ENCODE measurements at places on chromosomes 4 and X.

- no peak for DNase-seq
These were observed 338.1 kb upstream of the SLIT2 start for GRCh38 chr4:19913650-19914049.

DNA sequence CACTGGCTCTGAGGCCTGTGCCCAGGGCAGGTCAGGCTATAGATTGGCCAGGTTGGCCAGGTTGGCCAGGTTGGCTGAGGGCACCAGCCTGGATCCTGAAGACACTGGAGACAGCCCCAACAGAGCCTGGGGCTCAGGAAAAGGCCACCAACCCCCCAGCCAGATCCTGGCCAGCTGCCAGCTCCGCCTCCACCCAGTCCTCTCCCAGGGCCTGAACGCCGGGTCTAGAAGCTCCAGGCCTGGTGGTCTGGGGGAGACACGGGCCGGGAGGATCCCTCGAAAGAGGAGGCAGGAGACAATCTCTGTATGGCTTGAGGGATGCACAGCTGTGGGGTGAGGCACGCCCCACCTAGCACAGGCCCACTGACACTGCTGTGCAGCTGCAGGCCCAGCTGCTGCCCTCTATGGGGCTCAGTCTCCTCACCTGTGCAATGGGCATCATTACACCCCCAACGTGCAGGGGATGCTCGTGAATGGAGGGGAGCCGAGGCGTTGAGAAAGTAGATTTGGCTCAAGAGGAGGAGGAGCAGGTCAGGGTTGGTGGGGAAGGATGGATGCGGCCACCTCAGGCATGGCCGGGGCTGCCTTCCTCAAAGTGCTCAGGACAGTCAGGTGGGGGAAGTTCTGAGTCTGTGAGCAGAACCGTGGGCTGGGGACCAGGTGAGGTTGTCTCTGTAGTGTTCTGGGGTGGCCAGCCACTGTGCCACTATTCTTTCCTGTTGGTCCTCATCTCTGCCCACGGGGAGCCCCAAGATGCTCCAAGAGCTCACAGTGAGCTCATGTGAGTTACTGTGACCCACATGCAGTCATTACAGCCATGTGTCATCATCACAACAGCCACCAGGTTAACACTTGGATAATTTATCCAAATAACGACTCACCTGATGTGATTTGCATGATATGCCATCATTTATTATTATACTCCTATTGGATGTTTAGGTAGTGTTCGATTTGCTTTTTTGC lies 10.8 kb upstream of the GAGE10 start:
- DNase-seq = no peak

GRCh38 chrX:88865634-88866033 lies 118.6 kb downstream of the CPXCR1 start:
- DNase-seq = no peak

- no peak for DNase-seq
These were observed 83.4 kb downstream of the SHISA3 start for GRCh38 chr4:42480717-42481116.

GRCh38 chr4:165096776-165097175 lies 15.9 kb downstream of the TMEM192 start:
- no peak for DNase-seq

GRCh38 chrX:80184854-80185253 lies 170.3 kb downstream of the TBX22 start:
- no peak for DNase-seq

- DNase-seq = no peak
These were observed 168.5 kb upstream of the STK26 start for GRCh38 chrX:131854581-131854980.

DNA sequence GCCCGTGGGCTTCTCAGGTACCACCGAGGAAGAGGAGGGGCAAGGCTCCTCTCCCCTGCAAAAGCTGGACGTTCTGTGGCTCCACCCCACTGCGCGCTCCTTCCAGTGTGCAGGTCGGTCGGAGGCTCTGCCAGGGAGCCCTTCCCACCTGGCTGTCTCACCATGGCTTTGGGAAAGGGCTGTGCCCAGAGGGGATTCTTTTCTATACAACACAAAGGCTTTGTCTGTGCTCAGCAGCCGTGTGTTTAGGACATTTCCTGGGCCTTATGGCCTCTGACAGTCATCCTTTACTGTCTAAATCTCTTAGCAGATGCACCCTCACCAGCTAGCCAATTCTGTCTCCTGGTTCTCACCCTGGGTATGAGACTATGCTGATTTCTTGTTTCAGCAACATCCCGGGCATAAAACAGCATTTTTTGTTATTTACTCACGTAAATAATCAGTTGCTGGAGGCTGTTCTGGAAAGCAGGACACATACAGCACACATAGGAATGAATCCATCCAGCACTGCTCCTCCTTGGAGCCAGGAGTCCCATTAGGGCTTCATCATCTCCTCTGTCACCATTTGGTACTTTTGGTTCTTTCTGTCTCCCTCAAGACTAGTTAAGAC lies 20.4 kb upstream of the ATXN3L start:
- DNase-seq = no peak

DNA sequence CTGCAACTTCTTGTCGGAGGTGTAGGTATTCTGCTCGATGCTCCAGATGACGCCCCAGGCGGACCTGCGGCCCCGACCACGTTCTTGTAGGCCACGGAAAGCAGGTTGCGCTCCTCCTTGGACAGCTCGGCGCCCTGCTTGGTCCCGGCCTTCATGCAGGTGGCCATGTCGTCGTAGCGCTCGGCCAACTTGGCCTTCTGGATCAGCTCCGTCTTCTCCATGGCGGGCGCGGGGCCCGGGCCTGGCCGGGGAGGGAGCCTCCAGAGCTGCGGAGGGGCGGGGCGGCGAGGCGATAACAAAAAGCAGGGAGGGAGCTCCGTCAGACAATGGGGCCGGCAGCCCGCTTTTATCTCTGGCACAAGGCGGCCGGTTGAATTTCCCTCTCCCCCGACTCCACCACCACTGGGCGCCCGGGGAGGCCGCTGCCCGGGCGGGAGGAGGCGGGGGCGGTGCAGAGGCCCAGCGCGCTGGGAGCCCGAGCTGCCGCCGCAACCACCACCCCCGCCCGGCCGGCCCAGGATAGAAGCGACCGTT lies 28.3 kb upstream of the DRP2 start:
- no peak for DNase-seq

DNA sequence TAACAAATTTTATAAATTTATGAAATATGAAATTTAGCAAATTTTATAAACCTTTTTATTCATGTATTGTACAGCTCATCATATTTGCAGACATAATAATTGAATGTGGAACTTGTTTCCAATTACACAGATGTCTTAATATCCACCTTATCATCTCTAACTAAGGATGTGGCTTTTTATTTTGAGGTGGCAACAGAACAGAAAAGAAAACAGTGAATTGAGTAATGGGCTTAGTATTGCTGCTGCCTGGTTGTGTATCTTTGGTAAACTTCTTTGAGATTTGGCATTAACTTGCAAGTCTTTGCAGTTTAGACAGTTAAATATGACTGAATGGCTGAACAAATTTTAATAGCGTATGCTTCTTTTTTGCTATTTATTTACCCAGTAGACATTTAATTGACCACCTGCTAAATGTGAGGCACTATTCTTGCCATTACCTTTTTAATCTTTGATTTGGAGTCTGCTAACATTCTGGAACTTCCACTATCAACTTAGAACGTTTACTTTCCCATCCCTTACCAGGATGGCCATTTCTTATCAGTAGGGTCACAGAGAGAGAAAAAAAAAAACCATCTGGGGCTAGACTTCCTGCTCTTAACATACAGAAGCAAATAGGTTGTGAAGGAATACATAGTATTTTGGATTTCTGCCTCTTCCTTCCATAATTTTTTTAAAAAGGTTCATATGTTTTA lies 44.8 kb downstream of the CLCN3 start:
- DNase-seq = no peak

- no peak for DNase-seq
These were observed 39.2 kb upstream of the ANTXR2 start for GRCh38 chr4:80112236-80112635.

DNA sequence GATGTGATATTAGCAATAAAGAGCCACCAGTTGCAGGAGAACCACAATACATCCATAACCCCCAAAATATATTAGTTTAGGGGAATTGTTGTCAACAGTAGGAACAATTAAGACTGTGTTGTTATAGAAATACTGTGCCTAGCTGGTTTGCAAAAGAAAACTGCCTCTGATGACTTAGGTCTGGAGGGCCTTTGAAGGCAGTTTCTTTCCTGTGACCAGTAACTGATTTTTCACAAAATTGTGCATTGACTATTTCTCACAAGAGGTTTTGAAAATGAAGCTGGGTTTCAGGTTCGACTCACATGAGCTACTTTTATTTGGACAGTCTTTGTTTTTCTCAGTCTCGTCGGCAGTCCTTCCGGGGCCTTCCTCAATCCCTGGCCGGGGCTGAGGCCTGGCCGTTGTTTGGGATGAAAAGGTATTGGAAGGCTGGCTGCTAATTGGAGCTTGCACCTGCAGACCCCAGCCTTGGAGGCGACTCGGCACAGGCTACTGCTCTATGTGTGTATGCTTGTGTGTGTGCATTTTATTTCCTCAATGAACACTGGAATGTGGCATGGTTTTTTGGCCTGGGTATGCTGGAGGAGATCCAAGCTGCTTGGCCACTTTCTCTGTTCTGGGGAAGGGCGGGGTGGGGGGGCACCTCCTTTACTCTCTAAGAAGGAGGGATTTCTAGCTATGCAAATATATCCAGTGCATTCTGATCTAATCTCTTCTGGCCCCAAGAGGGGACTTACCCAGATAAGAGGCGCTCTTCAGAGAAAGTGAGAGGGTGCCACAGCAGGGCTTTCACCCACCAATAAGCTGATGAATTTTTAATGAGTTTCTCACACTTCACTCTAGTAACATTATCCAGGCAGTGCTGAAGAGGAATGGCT lies 49.5 kb upstream of the LNX1 start:
- DNase-seq = no peak

DNA sequence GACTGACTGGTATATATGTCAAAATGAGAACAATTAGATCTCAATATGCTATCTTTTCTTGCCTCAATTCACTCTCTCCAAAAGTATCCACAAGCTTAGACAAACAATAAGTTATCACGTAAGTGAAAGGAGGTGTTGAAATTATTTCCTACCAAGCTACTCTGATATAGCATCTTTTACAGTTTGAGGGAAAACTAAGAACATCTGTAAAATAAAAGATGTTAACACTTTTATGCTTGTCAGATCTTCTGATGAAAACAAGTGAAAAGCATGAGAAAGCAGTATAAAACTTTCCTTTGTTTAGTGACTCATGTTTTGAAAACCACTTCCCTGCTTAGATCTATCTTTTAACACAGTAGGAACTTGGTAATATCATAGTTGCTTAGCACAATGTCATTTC lies 8.4 kb upstream of the MAB21L2 start:
- DNase-seq = no peak

GRCh38 chrX:145464650-145465049 lies 217.3 kb downstream of the SPANXN1 start:
- DNase-seq = no peak

- DNase-seq = no peak
These were observed 35.5 kb downstream of the CCNI start for GRCh38 chr4:77040270-77040669.

GRCh38 chr4:82691431-82691830 lies 107.2 kb downstream of the SCD5 start:
- DNase-seq = no peak

- DNase-seq = no peak
These were observed 6.5 kb downstream of the ZFYVE28 start for GRCh38 chr4:2411786-2412510.

- DNase-seq = no peak
These were observed 969.5 kb downstream of the PCDH18 start for GRCh38 chr4:136562834-136563233.

DNA sequence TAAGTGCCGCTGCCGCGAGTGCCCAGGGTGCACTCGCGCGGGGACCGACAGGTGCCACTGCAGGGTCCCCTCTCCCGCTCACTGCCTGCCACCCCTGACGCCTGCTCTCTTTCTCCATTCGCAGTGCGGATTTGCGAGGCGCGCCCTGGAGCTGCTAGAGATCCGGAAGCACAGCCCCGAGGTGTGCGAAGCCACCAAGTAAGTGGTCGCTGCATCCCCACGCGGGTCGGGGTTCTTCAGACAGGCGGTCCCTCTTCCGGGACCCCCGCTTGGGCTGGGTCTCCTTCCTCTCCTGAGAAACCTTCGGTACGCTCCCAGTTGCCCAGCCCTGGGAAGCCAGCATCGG lies 547 bp downstream of the GUCY1A1 start:
- no peak for DNase-seq

DNA sequence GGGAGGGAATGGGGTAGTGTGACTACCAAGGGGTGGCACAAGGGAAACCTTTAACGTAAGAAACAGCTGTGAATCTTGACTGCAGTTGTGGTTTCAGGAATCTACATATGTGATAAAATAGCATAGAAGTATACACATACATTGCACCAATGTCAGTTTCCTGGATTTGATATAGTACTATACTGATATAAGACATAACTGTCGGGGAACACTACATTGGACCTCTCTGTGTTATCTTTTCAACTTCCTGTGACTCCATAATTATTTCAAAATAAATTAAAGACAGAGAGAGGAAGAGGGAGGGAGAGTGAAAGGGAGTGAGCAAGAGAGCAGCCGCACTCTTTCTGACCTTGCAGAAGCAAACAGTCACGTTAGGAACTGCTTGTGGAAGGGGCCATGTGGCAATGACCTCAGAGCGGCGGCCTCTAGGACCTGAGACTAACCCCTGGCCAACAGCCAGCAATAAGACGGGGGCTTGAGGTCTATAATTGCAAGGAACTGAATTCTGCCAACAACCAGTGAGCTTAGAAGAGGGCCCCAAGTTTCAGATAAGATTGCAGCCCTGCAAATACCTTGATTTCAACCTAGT lies 47.4 kb downstream of the NALF2 start:
- DNase-seq = no peak

DNA sequence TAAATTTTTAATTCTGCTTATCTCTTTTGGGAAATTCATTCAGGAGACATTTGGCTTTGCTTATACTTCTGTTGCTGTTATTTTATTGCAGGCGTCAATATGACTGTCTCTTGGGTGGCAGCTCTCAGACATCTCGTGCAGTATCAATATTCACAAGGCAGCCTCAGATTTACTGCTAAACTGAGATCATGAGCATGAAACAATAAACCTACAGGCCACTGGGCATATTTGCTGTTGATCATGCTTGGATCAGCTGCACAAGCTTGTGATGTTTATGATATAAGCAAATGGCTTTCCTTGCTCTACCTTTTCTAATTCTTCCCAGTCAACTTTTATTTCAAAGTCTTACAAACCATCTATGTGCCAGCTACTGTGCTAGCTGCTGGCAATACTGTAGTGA lies 39.2 kb downstream of the TSPAN5 start:
- no peak for DNase-seq

- DNase-seq = no peak
These were observed 194.2 kb downstream of the RAPGEF2 start for GRCh38 chr4:159297091-159297490.

DNA sequence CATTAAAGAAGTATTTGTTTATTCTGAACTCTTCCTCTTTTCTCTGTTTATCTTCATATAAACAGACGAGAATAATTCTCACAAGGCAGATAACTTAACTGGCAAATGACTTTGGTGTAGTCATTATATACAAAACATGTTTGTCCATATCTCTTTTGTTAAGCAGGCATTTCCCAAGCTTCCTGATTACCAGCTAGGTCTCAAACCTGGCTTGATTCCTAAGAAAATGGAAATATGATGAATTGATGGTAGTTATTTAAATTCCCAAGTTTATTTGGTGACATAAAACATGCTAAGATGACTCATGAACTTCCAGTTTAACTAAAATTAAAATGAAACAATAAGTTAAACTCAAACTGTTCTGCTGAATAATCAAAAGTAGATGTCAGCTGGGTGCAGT lies 96.8 kb downstream of the ARSJ start:
- DNase-seq = no peak

GRCh38 chr4:145490361-145490760 lies 8.7 kb downstream of the SMAD1 start:
- no peak for DNase-seq

- DNase-seq = no peak
These were observed 25.8 kb upstream of the ARHGAP24 start for GRCh38 chr4:85448906-85449890.

- DNase-seq = no peak
These were observed 473 bp upstream of the VAMP7 start for GRCh38 chrX:155880586-155881157.

Data from NCI-H1048 (cell line).